ENCODE measurements at places on chromosomes 11 and 22.

DNA sequence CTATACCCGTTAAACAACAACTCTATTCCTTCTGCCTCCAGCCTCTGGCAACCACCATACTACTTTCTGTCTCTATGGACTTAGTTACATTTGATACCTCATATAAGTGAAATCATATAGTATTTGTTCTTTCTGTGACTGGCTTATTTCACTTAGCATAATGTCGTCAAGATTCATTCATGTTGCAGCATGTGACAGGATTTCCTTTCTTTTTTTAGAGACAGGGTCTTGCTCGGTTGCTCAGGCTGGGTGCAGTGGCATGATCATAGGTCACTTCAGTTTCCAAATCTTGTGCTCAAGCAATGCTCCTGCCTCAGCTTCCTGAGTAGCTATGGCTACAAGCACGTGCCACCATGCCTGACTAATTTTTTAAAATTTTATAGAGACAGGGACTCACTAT lies 29.4 kb upstream of the SORL1 start:
- no peak for DNase-seq

DNA sequence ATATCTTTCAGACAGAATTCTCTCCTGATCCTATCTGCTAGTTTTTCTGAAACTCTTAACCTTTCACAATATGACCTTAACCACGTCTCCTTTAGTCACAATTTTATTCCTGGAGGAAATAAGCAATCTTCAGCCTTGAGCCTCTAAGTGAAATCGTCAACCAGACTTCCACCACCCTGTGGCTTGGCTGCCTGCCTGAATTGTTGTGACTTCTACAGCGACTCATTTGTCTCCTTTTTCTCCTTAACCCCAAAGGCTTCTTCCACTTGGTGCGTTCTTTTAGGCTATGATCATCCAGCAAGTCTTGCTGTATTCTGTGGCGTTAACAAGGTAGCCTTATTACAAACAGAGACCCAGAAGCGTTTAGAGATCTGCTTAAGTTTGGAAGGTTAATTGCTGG lies 535.1 kb upstream of the ARHGAP42 start:
- DNase-seq = no peak

DNA sequence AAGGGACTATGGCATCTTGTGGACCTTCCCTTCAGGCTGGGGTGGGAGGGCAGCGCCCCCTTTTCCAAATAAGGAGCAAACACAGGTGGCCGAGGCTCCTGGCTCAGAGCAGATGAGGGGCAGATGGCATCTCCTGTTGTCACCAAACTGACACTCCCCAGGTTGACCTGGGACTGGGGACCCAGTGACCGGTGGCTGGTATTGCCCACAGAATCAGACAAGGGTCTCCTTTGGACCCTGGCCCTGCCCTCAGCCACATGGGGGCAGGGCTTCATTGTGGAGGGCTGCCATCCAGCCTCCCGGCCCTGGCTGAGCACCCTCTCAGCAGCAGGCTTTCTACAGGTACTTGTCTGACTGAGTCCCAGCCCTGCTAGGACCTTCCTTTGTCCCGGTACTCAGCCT lies 842 bp upstream of the SIGIRR start:
- no peak for DNase-seq

- DNase-seq = peak; percentile 25
These were observed 45.2 kb downstream of the PLAAT5 start for GRCh38 chr11:63445720-63446119.

DNA sequence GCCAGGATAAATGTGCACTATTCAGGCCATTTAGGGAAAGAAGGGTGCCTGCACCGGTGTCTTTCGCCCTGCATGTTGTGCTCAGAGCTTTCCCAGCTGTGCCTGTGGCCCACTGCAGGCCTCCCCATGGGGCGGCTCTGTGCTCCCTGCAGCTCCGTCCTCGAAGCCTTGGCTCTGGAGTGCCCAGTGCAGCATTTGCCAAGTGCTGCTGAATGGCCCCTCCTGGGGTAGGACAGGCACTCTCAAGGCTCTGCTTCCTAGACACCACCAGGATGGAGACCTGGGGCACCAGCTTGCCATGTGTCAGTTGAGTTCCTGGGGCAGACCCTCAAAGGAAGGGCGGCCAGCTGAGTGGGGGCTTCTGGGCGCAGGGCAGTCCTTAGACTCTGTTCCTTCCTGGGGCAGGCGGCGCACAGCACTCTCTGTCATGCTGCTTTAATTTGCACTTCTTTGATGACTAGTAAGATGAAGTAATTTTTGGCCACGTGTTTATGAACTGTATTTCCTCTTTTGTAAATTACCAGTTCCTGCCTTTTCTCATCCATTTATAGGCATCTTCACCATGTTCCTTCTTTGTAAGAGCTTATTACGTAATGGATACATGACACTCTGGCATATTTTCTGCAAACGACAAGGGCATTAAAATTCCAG lies 32.1 kb upstream of the GNB1L start:
- DNase-seq = peak; percentile 90

DNA sequence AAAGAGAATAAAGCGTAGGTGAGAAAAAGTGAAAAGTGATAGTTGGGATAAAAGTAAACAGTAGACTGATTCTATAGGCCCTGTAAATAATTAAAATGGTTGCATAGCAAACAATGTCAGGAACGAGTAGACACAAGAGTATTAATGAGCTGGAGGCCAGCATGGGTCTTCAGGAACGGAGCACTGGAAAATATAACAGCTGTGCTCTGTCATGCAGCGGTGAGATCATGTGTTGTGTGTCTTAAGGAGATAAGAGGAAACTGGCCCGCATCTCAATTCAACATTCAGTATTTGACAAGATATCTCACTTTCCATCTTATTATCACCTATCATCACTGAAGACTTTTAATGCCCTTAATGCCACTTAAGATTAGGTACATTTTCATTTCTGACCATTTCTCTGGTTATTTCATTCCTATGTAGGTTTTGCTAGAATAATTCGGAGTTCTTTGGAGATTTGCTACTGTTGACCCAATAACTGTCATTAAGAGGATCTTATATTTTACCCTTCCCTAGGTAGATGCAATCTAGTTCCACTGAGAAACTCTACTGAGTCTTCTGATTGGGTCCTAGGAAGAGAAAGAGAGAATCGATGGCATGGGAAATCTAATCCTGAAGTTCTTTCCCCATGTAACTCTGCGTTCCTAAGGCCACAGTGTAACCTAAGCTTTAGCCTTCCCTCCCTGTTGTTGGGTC lies 35.5 kb upstream of the VWA5A start:
- DNase-seq = no peak

DNA sequence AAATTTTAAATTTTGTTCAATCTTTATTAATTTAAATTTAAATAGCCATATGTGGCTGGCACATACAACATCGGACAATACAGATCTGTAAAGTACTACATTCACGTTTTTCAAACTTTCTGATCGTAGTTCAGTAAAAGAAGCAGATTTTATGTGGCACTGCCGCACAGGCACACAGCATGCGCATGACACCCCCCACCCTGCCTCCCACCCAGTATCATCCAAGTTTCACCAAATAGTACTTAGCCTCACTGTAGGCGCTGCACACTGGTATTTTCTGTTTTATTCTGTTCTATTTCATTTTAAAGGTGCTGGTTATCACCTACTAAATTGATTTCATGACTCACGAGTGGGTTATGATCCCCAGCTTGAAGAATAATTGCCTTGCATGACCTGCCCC lies 159.9 kb downstream of the HIPK3 start:
- DNase-seq = no peak

GRCh38 chr11:120858740-120859139 lies 165.2 kb upstream of the TBCEL start:
- DNase-seq = peak; percentile 47

GRCh38 chr22:22547692-22548300 lies 11.3 kb downstream of the PRAME start:
- DNase-seq = no peak

DNA sequence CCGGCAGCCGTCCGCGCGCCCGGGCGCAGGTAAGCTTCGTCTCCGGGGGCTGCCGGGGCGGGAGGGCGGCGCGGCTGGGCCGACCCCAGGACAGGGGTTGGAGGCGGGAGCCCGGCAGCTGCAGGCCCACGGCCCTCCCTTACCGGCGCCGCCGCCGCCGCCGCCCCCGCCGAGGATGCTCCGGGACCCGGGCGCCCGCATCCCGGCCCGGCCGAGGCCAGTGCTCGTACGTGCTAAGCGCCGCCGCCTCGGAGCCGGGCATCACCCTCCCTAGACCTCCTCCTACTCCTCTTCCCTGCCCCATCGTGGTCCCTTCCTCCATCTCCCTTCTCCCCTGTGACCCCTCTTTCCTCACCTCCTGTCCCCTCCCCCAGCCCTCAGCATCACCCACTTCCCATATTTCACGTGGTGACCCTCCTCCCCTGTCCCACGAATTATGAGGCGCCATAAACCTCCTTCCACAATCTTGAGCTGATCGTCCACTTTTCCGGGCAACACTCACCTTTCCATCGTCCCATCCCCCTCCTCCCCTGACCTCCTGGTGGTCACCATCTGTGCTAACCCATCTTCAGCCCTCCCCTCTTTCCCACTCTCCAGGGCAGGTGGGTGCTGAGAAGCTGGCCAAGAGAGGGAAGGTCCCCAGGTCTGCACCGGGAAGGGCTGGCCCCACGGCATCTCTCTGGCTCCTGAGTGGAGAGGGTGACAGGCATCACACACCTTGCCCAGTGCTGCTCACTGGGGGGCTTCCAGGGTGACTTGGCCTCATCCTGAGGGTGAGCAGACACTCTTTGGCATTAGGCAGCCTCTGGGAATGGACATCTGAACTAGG lies 612 bp downstream of the ASPHD2 start:
- DNase-seq = no peak

GRCh38 chr22:33274214-33275072 lies 216.3 kb upstream of the SYN3 start:
- peak; percentile 3 for DNase-seq

- DNase-seq = no peak
These were observed 100.7 kb downstream of the DBX1 start for GRCh38 chr11:20059587-20060021.

DNA sequence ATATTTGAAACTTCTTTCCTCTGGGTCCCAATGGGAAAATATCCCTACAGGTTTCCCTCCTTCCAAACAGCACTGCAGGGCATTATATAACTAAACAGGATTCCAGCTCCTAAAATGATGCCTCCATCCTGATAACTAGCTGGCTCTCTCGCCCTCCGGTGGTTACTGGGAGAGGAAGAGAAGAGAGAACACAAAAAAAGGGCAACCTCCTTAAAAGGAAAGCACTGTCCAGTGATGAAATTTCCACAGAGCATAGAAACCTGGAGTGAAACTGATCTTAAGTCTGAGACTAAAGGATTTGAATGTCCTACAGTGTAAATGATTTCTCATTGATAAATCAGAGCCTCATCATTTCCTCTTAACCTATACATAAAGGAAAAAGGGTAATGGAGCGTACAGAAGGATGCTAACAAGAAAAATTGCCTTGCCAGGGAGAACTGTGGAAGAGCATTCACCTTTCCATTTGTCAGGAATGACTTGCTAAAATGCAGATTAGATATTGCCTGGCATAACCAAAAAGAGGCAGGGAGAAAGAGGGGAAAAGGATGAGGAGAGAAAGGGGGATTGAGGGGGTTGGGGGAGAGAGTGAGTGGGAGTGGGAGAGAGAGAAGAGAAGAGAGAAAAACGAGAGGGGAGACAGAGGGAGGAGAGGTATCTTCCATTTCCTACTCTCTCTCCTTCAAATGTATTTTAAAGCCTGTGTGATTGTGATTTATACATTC lies 121.3 kb downstream of the APOL5 start:
- peak; percentile 85 for DNase-seq
